ENCODE measurements at places on chromosomes 3 and 15.

DNA sequence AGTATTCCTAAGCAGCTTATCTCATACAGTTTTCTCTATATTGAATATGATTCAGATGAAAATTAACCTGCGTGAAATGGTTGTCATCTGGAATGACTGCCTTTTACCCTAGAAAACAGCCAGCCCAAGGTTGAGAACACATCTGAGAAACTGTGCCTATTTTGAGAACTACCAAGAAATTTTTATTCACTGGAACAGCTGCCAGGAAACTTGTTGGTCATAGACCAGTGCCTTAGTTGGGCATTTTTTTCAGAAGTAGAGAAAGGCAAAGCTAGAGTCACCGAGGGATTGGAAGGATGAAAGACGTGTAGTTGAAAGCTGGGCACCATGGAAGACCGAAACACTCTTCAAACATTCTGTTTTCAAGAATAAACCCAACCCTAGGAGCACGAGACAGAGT is 277.1 kb downstream of the LPP start:
- no peak for DNase-seq

GRCh38 chr15:63292771-63293170 is 15.4 kb downstream of the APH1B start:
- DNase-seq = no peak

- DNase-seq = no peak
Observed at GRCh38 chr3:119974656-119975055, 119.6 kb downstream of the GSK3B start.

GRCh38 chr3:5694266-5694665 is 506.8 kb downstream of the EDEM1 start:
- DNase-seq = no peak

- DNase-seq = no peak
Observed at GRCh38 chr3:120780977-120781376, 38.4 kb downstream of the GTF2E1 start.

GRCh38 chr3:53181024-53181371 is 20.0 kb downstream of the PRKCD start:
- DNase-seq = no peak

GRCh38 chr15:63474810-63475316 is 29.5 kb upstream of the USP3 start:
- DNase-seq = no peak

DNA sequence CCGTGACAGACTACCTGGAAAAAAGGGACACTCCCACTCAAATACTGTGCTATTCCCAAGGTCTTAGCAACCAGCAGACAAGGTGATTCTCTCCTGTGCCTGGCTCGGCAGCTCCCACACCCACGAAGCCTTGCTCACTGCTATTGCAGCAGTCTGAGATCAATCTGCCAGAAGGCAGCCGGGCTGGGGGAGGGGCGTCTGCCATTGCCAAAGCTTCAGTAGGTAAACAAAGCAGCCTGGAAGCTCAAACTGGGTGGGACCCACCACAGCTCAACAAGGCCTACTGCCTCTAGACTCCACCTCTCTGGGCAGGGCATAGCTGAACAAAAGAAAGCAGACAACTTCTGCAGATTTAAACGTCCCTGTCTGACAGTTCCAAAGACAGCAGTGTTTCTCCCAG is 128.4 kb upstream of the SETMAR start:
- DNase-seq = no peak

DNA sequence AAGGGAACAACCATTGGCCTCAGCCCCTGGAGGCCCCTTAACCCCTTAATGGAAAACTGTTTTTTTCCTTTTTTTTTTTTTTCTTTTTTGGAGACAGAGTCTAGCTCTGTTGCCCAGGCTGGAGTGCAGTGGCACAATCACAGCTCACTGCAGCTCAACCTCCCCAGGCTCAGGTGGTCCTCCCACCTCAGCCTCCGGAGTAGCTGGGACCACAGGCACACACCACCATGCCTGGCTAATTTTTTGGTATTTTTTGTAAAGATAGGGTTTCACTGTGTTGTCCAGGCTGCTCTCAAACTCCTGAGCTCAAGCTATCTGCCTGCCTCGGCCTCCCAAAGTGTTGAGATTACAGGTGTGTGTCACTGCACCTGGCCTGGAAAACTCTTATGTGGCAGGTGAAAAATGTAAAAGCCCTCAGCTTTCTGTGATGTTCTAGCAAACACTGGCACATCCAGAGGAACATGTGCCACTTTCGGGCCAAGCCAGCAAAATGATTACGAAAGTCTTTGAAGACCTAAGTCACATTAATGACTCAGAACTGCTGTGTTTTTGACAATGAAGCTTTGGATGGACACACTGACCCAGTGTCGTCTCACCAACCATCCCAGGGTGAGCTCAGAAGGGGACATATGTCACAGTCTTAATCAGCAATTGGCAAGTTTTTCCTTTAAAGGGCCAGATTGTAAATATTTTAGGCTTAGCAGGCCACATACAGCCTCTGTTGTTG is 189.3 kb upstream of the TPM1 start:
- no peak for DNase-seq
